ENCODE measurements at places on chromosomes 12 and 14.
A peak's percentile ranks its signal among the peaks of the same experiment; 100 is the strongest.

DNA sequence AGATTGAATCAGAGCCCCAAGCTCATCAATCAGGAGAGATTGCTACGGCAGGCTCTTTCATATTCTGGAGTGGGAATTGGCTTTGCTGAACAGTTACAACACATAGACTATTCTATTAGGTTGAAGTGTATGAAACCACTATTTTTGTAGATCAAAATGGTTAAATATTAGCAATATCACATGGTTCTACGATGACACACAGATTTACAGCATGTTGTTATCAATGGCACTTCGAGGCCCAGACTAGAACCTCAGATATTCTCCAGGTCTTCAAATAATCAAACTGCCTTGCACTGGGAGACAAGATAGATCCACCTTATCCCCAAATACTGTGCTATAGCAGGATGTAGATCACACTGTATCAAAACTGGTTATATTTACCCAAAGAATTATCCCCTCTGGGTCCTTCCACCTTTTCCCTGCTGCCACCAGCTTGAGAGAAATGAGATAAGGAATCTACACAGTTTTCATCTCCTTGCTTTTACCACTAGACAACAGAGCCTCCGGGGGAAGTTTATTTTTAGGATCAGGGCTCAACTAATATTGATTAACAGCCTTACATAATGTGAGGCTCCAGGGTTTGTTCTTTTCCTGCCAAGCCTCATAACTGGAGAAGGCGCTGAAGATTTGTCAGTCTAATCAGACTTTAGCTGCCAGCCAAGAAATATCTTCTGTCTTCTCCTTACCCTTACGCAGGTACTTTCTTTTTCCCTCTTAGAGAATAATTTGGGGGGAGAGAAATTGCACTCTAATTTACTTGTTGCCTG is 507.1 kb downstream of the DIO2 start:
- no peak for DNase-seq

- DNase-seq, result no peak
Measured at GRCh38 chr12:25994901-25995625, 36.6 kb downstream of the RASSF8 start.

DNA sequence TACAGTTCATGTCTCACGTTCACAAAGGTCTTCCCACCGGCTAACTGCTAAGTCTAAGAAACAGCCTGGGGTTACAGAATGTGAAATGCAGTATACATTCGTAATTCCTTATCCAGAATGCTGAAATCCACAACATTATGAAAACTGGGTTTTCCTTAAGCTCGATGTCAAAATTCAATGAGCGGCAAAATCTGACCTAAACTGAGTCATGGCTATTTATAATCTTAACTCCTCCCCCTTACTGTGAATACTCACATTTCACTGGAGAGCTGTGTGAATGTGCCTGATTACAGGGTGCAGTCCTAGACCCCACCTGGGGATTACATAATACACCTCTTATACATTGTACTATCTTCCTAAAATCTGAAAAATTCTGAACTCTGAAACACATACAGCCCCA is 35.3 kb downstream of the STX2 start:
- no peak for DNase-seq

GRCh38 chr12:131800594-131801135 is 27.5 kb upstream of the MMP17 start:
- no peak for DNase-seq

DNA sequence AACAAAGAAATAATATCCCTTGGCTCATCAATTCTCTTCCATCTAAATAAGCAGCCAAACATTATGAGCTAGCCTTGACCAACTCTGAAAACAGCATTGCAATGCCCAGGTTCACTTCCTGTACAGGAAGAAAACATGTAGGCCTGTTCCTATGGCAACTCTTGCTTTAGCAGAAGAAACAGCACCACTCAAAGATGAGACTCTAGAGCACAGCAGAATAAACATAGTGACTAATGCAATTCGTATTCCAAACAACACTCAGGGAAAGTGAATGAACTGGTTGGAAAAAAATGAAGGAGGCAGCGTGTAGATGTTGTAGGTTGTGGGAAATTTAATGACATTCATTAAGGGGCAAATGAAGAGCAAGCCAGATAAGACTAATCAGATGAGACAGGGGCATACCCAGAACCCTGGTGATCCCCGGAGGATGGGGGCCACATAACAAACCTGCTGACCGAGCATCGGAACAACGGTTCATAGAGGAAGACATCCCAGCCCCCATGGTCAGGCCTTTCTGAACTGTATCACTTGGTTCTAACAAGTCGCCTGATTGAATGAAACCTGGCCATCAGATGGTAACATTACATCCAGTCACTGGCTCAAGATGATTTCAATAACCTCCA is 9.0 kb downstream of the ARHGDIB start:
- peak; percentile 22 for DNase-seq

DNA sequence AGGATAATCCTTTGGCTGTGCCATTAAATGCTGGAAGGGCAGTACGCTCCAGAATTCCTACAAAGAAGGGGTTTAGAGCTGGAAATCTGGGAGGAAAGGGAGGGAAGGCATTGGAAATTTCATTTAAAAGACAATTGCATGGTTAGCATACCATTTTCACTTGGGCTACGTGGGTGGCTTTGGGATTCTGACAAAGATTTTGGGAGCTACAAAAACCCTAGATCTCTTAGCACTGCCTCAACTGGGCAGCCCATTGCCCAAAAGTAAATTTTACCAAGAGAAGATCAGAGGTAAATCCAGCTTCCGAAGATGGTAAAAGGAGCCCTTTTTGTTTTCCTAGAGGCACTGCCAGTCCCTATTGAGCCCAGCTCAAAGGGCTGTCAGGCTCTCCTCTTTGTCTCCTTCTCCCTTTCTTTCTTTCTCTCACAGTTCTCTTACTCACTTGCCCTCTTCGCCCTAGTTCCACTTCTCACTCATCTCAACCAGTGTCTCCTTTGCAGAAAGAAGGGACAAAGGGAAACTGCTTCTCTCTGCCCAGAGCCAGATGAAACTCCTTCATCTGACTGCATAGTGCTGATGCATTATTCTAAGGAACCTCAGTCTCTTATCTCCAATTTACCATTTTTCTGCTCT is 125.4 kb upstream of the PLEKHA5 start:
- DNase-seq, result no peak

- no peak for DNase-seq
Measured at GRCh38 chr12:123506843-123507236, 26.7 kb downstream of the RILPL1 start.

- no peak for DNase-seq
Measured at GRCh38 chr12:69354556-69355187, 4.9 kb upstream of the YEATS4 start.

DNA sequence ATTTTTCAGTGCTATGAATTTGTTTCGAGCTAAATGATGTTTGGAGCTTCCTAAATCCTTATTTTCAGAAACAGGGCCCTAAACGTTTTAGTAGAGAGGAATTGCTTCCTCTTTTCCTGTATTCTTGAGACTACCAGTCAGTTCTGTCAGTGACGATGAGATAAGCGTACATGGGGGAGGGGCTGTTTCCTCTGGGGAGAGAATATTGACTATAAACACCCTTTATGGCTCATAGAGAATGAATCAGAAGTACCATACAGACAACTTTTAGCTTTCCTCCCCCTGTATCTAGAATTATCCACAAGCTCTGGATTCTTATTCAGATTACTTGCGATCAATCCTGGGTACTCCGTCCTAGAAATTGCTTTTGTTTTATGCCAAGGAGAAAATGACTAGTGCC is 5.1 kb downstream of the TBK1 start:
- peak; percentile 14 for DNase-seq

DNA sequence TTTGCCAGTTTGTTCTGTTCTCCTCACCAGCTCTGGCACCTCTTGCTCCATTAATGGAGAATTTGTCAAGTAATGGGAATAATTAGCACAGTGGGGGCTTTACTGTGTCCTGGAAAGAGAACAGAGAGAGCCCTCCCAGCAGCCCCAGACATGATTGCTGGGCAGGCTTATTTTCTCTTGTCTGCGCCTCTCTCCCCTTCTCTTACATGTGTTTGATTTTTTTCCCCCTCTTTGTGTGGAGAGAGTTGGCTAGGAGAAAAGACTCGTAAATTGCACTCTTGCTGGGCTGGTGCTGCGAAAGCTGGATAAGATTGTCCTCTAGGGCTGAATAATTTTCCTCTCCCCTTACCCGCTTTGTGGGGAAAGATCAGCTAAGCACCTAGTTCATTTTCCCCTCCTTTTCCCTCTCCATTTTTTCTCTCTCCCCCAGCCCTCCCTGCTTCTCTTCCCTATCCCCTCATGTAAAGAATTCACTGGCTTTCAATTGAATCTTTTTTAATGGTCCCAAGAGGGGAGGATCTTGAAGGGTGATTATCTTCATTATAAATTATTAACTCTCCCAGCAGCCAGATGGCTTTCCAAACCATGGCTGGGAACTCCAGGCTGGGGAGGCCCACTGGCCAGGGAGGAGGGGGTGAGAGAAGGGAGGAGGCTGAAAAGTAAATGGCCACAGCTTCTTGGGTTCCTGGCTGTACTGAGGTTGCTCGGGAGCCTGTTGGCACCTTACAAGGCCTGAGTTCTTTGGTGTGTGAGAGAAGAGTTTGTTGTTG is 62.2 kb downstream of the NRXN3 start:
- no peak for DNase-seq

GRCh38 chr14:44609876-44610510 is 102.9 kb upstream of the FSCB start:
- DNase-seq, result no peak

DNA sequence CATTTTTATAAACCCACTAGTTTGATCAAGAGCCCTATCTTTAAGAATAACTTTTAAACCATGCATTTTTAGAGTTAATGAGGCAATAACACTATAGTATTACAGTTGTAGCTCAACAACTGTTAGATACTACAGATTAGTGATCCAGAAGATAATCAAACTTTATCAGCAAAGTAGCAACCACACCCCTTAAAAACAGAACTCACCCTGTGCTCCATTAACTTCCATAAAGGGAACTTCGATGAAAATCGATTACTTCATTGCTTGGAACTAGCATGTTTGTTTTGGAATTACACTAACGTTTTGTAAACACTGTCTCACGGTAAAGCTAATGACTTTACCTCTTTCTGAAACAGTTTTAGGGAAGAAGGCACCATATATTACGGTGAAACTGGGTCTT is 1.4 kb downstream of the SGPP1 start:
- no peak for DNase-seq

DNA sequence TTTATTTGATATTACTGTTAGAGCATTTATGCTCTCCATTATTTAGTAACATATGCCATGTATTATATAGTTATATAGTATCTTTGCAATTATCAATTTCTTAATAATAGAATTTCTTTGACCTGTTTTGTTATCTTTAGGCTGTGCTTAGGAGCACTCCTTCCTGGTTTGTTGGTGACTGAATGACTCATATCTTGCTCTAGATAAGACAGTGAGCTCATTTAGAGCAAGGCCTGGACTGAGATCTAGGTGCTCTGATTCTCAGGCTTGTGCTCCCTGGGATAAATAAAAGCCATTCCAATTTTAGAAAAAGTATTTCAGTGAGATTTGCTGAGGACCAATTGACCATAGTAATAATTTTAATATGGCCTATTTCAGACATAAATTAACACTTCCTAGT is 951.2 kb downstream of the FLRT2 start:
- no peak for DNase-seq

- no peak for DNase-seq
Measured at GRCh38 chr12:101670007-101670671, 27.3 kb upstream of the CHPT1 start.

Data from effector memory CD4-positive, alpha-beta T cell (primary cell).